ENCODE measurements at places on chromosomes 12 and 14.

GRCh38 chr12:93060666-93061472 lies 131.8 kb upstream of the EEA1 start:
- peak; percentile 20 for DNase-seq

DNA sequence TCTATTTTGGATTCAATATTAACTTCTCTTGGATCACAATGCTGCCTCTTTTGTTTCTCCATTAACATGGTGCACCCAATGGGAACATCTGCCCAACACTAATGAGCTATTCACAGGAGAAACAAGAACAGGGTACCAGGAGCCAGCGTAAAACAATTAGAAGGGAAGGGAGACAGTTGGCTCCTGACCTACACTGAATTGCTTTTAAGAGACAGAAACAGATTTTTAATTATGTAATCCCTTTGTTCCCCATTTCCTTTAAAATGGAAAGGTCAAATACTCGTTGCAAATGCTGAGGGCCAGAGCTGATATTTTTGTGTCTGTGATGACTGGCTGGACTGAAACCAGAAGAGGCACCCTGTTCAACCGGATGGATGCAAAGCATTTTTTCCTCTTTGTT lies 108.3 kb downstream of the SEC23A start:
- DNase-seq: no peak

- DNase-seq: no peak
Observed at GRCh38 chr12:99392091-99392850, 255.3 kb upstream of the GARIN6 start.

DNA sequence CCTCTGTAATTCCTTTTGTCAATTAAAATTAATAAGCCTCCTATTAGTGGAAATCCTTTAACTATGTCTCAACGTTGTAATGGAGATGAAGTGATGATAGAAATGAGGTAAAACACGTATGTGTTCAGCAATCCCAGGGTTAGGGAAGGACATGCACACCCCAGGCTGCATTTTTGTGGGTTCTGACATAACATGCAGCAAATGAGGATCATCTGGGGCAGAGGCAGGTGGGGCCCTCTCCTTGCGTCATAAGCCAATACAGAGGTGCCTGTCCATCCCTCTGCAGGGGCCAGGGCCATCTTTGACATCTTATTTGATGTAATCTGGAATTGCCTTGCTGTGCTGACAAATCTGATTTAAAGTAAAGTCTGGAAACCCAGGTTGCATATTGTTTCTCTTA lies 73.2 kb downstream of the MYRFL start:
- DNase-seq: no peak

DNA sequence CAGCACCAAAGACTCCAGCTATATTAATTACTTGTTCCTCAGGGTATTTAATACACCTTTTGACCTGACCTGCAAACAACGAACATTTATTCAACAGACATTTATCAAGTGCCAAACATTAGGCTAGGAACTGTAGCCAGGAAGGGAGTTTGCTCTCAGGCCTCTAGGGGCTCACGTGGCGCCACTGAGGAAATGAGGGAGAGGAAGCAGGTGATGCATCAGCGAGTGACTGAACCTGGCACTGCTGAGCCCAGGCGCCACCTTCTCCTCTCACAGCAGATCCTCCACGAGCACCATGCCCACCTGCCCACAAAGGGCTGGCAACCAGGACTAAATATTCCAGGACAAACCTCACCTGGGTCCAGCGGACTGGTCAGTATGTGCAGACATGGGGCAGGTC lies 50.2 kb downstream of the SETD3 start:
- DNase-seq: no peak

GRCh38 chr12:59859171-59859510 lies 263.3 kb downstream of the SLC16A7 start:
- DNase-seq: no peak

- peak; percentile 62 for DNase-seq
Observed at GRCh38 chr12:42284157-42284556, 41.7 kb downstream of the ZCRB1 start.

DNA sequence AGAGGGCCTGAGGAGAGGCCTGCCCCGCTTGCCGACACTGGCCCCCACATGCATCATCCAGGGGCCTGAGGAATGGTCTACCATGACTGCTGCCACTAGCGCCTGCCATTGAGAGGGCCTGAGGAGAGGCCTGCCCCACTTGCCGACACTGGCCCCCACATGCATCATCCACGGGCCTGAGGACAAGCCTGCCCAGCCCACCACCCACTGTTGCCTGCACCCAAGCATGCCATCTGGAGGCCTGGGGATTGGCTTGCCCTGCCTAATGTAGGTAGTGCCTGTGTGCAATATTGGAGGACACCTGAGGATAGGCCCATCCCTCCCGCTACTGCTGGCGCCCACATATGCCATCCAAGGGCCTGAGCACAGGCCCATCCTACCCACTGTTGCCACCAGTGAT lies 24.4 kb downstream of the CYP46A1 start:
- DNase-seq: no peak

GRCh38 chr14:94426526-94426925 lies 26.1 kb downstream of the SERPINA11 start:
- no peak for DNase-seq

GRCh38 chr14:65791191-65791981 lies 378.9 kb downstream of the FUT8 start:
- no peak for DNase-seq

DNA sequence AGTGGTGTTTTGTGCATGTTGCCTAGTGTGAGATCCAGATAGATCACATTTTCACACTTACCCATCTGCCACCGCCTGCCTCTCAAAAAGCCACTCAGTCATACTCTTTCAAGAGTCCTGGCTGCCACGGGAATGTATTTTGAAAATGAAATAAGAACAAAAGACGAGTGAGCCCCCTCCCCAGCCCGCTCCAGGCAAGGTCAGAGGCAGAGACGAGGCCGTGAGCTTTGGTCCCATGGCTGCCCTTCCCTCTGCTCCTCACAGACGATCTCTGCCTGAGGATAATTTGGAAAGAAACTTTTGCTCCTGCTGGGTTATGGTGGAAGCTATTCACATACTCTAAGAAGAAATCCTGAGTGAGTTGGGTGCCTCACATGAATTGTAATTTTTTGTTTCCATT lies 924.3 kb downstream of the BCL11B start:
- DNase-seq: no peak

- no peak for DNase-seq
Observed at GRCh38 chr14:50801706-50802105, 29.3 kb downstream of the NIN start.

DNA sequence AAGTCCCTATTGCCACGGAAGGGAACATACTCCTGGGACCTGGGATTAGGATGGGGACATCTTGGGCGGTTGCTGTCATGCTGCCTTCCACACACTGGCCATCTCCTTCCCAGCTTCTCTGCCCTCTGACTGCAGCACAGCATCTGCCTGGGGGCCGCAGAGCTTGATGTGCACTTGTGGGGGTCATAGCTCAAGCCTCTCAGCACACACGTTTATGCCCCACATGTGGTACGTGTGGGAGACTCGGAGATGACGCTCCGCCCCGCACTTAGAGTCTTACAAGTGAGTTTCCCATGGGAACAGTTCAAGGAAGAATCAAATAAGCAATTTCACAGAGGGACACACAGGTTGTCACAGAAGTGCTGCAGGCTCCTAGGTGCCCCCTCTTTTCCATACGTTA lies 8.6 kb downstream of the ACADS start:
- no peak for DNase-seq

DNA sequence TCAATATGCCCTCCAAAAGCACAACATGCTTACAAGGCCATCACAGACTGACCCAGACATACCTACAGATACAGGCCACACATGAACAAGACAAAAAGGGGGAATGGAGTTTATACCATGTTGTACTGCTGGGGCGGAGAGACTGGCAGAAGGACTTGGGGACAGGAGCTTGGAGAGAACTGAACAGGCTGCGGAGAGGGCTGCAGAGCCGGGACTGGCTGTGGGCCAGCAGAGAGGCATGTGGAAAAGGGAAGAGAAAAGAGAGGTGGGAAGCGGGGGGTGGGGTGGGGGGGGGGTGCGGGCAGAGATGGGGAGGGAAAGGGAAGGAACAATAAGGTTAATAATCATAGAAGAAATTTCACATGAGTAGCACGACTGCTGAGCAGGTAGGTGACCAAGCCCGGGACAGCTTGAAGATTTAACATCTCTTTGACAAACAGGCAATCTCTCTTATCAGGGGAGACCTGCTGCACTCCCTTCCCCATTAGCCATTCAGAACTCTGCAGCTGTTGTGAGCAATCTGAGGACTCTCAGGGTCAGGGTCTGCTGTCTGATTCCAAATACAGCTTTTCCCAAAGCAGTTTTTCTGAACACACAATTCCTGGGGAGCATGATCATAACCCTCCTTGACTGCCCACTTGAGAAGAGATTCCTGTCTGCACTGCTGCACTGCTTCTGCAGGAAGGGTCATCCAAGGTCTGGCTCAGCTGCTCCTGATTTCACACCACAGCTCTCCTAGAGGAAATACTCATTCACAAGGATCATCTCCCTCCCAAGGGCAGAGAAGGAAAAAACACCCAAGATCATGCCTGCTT lies 21.6 kb upstream of the STAC3 start:
- DNase-seq: peak; percentile 7

- no peak for DNase-seq
Observed at GRCh38 chr14:98897605-98898309, 374.2 kb downstream of the BCL11B start.

DNA sequence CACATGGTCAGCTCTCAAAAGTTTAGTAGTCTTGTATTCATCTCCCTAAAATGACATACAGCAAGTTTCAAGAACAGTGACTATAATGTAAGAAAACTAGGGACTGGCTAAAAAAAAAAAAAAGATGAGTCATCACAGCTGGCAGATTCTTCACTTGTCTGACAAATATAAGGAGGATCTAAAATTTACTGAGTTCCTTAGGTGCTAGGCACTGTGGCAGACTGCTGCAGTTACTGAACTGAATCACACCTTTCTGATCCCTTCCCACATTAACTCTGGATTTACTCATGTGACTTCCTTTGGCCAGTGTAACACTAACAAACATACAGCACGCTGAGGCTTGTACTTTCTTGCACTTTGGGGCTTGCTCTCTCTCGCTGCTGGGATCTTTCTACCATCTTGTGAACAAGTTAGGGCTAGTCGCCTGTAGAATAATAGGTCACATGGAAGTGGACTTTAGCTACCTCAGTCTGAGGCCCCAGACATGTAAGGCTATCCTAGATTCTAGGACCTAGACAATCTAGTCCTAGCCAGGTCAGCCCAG lies 32.1 kb downstream of the BAZ1A start:
- peak; percentile 66 for DNase-seq

- no peak for DNase-seq
Observed at GRCh38 chr12:95759718-95760117, 30.8 kb downstream of the NTN4 start.

GRCh38 chr14:24279301-24280186 lies 8.1 kb upstream of the RABGGTA start:
- DNase-seq: no peak

GRCh38 chr12:69068448-69068847 lies 135.5 kb upstream of the CPM start:
- DNase-seq: peak; percentile 26

DNA sequence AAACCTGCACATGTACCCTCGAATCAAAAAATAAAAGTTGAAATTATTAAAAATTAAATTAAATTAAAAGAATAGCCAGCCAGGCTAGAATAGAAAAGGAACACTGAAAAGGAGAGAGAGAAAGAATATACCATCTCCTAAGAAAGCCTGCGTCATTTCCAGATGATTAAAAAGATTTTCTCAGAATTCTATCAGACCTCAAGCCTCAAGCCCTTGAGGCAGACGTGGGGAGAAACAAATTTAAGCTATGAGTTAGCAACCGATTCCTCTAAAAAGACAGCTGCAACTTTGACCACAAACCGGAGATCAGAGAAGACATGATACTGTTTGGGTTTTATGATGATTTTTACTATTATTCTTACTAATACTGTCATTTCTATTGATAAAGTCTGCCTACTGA lies 138.3 kb downstream of the KSR2 start:
- peak; percentile 16 for DNase-seq

- peak; percentile 40 for DNase-seq
Observed at GRCh38 chr12:60926256-60926655, 1330.4 kb downstream of the SLC16A7 start.

DNA sequence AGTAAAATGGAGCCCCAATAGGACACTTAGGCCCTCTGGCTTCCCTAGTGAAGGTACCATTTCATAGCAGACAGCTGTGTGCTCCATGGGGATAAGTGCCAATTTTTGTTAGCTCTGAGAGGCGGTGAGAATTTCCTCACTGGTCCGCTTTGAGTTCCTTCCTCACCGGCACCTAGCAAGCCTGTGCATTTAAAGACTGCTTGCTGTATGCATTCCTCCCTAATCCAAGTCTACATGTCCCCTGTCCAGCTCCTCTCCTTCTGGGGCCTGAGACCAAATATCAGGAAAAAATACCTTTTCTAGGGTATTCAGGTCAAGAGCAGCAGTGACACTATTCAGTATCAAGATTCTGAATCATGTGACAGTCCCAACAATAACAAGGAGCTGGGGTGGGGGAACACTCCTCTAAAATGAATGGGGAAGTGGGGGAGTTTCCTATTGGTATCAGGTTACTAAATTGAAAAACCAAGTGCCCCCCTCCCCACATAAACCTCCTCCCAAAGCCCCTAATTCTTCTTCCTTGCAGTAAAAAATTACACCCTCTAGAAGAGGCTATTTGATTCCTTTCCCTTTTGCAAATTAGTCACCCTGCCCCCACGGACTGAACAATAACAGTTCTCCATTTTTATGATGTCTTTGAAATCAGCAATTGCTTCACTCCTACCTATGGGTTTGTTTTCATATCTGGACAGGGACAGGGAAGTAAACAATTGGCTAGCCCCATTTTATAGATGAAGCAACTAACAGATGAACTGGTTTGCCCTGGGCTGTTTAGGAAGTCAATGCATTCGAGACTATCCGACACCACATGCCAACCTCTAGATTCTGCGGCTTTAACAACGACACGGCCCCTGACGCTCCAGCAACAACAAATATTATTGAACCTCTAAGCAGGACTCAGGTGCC lies 28.9 kb downstream of the BCL11B start:
- no peak for DNase-seq

DNA sequence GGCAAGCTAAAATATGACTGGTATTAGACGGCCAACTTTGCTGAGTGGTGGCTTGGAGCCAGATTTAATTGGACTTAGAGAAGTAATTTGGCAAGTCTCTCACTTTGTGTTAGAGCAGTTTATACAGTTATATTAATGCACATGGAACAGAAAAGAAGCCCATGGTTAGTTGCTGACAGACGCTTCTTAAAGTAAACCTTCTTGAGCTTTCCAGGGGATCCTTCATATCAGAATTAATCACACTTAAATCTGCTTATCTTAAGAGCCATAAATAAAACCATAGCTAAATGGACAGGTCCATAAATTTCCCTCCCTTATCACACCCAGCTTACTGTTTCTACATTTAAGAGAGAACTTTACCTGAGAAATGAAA lies 9.6 kb downstream of the GSG1 start:
- DNase-seq: peak; percentile 25

GRCh38 chr12:131994589-131994988 lies 44.8 kb downstream of the EP400 start:
- DNase-seq: no peak

All from OCI-M1 (cell line).